ENCODE measurements at places on chromosomes 1 and 21. TPM values are rescaled to one million over a fixed set of nuclear protein-coding genes. Genes with fewer than 3 reads are reported as not detected.

DNA sequence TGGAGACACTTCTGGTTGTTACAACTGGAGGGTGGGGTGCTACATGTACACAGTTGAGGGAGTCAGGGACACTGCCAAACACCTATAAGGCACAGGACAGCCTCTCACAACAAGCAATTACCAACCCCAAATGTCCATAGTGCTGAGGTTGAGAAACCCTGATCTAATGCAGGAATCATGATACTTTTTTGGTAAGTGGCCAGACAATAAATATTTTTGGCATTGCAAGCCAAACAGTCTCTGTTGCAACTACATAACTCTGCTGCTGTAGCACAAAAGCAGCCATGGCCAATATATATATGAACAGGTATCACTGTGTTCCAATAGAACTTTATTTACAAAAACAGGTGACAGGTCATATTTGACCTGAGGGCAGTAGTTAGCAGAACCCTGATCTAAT, 177.5 kb downstream of the ASTN1 start:
- no peak for DNase-seq

DNA sequence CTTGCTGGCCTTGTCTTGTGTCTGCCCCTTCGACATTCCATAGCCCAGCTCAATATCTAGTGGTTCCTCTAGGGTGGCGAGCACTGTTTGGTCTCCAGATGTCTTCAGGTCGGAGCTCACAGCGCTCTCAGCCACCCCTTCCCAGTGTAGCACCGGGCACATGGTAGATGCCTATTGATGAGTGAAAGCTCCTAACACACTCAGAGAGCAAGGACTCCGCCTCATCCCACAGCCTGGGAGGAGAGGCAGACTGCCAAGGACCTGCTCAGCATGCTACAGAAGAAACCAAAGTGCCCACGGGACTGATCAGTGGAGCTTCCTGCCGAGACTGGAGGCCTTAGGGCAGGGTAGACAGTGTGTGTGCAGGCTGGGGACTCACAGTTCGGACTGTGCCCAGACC, 10.9 kb downstream of the PCSK9 start:
- no peak for DNase-seq

DNA sequence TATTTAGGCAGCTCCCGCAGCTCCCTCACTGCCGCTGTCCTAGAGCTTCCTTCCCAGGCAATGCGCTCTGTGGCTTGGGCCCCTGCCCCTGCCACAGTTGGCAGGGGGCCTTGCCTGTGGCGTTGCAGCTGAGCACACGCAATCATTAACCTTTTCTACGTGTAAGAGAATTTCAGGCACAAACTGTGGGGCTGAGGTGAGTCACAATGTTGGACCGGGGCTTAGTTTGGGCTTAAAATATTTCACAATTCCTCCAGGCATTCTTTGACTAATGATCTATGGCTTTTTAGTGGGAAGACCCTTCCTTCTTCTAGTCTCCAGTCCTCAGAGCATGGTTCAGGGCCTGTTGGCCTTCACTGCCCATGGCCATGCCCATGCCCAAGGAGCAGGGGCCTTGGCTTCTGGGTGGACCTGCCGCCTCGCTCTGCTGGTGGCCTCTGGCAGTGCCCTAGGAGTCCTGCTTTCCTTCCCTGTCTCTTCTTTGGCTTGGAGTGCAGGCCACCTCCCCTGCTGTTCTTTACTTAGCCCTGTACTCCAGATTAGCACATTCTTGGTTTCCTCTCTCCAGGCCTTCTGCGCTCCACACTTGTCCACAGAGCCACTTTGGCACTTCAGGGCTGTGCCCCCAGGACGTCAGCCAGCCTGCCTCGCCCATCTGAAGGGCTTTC, 39.2 kb downstream of the MAPKAPK2 start:
- peak; percentile 84 for DNase-seq

PYHIN1 gene
- 0.78 TPM for total RNA-seq

DNA sequence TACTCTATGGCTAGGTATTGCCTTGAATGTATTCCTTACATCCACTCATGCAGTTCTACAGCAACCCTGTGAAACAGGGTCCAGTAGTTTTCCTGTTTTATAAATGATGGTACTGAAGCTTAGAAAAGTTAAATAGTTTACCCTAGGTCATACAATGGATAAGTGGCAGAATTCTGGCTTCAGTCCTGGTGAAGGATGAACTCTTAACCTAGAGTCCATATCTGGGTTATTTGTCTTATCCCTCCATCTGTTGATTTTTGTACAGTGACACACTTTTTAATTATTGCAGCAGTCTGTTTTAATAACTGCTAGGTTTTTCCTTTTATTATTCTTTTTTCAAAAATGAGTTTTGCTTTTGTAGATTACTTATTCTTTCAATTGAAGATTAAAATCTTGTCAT, 263.9 kb downstream of the DNM3 start:
- no peak for DNase-seq

DNA sequence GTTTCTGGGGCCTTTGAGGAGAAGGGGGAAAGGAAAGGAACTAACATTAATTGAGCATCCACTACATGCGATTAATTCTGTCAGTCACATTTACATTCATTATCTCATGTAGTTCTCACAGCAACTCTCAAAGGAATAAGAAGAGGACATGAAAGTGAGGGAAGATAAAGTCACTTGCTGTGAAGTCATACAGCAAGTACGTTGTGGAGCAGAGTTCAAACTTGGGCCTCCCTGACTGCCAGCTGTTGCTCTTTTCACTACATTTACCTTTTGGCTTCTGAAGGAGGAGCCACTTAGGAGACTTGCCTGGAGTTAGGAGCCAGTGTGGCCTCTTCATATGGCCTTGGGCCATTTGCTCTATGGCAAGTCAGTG, 6.2 kb downstream of the ZNF691 start:
- no peak for DNase-seq

DNA sequence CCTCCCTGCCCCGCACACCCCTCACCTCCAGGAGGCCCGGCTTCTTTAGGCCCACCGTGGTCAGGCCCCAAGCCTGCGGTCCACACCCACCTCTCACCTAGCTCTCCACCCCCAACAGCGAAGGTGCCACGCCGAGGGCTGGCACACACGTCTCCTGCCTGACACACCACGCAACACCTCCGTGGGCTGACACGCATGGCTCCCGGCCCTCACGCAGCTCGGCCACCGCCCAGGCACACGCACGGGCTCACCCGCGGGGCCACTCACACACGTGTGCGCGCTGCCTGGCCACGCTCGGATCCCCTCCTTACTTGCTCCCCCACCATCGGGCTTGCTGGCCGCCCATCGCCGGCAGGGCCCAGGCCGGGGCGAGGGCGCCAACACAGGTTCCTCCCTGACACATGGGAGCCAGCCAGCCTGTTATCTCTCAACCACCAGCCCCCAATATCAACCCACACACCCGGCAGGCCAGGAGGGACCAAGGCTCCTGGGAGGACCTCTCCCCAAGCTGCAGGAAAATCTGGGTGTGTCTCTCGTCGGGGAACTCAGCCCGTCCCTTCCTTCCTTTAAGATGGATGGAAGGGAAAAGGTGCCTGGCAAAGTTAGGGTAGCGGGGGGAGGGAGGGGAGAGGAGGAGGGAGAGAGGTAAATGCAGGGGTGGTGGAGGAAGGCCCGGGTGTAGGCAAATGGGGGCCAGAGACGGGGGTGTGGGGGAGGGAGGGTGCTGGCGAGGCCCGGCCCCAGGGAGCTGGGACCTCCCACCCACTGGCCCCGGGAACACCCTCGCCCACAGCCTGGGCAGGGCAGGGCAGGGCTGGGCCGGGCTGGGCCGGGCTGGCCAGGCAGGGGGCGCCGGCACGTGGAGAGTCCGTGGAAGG, 546 bp downstream of the ELOVL1 start:
- peak; percentile 32 for DNase-seq

DNA sequence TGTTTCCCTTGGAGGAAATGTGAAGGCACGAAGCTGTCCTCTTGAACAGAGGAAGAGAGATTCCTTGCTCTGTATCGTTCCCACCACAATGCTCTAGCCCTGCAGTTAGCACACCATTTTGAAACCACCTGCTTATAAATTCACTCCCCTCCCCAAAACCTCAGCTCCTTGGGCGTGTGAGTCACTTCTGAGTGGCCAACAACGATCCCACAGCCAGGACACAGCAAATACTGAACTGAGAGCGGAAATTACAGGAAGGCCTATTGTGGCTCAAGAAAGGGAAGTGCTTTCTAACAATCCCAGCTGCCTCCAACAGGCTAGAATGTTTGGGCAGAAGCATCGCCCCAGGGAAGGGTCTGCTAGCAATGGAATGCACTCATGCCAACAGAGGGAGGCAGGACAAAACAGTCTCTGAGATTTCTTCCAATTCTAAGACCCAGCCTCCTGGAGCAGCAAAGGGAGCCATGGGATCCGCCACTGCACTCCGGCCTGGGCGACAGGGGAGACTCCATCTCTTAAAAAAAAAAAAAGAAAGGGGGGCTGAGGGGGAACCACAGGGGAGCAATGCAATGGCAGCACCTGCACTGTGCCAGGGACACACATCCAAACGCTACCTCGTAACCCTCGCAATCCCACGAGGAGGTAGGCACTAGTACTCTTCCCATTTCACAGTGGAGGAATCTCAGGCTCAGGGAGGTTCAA, 1.9 kb downstream of the TMEM53 start:
- no peak for DNase-seq

TNFSF4 gene
- 0.63 TPM for total RNA-seq

PCAT6 gene
- total RNA-seq, result not detected

DNA sequence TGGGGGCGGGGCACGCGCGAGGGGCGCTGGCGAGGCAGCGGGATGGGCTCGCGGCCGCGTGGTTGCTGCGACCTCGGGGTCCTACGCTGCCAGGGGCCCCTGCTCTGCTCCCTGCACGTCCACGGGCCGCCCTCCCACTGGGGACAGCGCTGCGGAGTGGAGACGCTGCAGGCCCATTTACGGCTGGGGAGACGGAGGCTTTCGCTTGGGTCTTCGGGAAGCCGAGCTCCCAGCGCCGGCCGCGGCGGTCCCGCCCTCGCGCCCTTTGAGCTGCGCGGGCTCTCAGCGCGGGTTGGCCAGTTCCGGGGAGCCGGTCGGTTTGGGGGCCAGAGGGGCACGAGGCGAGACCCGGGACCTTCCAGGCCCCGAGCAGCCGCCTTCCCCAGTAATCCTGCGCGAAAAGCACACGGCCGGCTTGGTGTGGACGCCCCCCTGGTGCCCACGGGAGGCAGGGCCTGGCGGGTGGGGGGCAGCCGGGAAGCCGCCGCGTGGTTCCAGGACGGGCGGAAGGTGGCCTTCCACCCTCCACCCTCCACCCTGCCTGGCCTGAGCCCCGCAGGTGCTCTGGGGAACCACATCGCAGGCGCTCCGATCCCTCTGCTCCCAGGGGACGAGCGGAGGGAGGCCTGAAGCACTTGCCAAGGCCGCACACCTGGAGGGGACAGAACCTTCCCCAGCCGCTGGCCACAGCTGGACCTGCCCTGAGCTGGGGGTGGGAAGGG, 570 bp upstream of the PEX10 start:
- peak; percentile 29 for DNase-seq

DNA sequence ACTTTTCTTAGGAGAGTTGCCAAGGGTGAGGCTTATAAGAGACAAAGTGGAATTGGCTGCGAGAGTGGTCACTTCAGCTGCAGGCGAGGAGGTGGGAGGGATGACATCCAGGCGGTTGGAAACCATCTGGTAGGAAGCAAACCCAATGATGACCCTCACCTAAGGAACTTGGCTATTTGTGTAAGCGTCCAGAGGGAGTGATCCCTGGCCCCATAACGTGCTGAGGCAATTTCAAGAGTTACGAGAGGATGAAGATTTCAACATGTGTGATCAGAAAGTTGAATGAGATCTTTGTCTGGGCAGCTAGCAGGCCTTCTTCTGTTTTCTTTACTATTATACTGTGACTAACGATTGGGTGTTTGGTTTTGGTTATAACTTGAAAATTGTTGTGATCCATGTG, 102.7 kb upstream of the VANGL1 start:
- DNase-seq, result no peak

OR2T35 gene
- not detected for total RNA-seq

OR2G6 gene
- total RNA-seq, result not detected

GRCh38 chr1:94553931-94554330, 12.4 kb upstream of the F3 start:
- DNase-seq, result no peak

Measured in thyroid gland (tissue), 4 donors.